Activated T-cell treated with anti-CD3 and anti-CD28 coated beads, Interleukin-2, amount 50 U/mL, for 72 hours (primary cell): ENCODE measurements at places on chromosomes 2 and 18.

DNA sequence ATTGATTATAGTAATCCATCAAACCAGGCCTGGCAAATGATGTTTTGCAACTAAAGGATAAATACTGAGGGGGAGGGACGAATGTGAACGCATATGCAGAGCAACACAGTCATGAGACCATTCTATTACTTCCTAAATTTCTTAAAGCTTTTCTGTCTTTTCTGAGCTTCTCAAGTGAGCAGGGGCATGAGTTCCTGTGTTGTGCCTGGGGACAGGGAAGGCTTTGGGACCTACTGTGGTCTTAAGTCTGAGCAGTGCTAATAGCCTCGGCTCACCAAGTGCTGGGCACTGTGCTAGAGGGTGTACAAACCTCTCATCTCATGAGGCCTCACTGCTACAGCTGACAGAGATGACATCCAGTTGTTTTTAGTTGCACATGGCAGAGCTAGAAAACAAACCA lies 182.4 kb downstream of the NEDD4L start:
- DNase-seq, result no peak

GRCh38 chr2:239465017-239466001 lies 64.5 kb upstream of the HDAC4 start:
- DNase-seq, result no peak

GRCh38 chr2:236366397-236366796 lies 102.2 kb upstream of the ASB18 start:
- DNase-seq, result no peak

GRCh38 chr2:26652361-26653041 lies 11.3 kb upstream of the CIB4 start:
- DNase-seq, result no peak

DNA sequence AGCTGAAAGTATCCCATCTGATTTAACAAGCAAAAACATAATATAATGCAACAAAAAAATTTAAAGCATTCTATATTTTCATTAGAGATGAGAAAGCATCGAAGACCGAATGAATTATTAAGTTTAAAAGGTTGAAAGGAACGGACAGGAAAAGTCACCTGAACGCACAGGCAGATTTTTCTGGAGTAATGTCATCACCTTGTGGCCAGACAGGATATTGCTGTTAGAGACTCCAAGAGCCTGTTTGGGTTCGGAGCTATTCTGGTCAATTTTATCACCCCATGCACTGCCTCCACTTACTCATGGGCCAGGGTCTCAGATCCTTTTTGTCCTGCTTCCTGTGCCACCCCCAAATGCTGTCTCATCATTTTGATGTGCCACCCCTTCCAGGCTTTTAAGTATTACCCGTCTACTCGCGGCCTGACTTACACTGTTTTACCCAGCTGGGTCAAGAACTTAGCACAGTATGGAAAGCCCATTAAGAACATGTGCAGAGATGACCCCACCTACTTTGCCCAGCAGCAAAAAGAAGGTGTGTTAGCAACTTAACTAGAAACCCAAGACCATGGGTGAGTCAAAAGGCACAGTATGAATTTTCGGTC lies 27.3 kb downstream of the GKN2 start:
- DNase-seq, result peak; percentile 49

- DNase-seq, result no peak
These were observed 807.8 kb downstream of the TRIB2 start for GRCh38 chr2:13524492-13524891.

GRCh38 chr2:65453916-65454315 lies 21.5 kb upstream of the SPRED2 start:
- no peak for DNase-seq

- DNase-seq, result no peak
These were observed 2193.8 kb upstream of the PIK3C3 start for GRCh38 chr18:39761273-39761672.

- DNase-seq, result no peak
These were observed 141.0 kb downstream of the RPIA start for GRCh38 chr2:88832311-88832991.

DNA sequence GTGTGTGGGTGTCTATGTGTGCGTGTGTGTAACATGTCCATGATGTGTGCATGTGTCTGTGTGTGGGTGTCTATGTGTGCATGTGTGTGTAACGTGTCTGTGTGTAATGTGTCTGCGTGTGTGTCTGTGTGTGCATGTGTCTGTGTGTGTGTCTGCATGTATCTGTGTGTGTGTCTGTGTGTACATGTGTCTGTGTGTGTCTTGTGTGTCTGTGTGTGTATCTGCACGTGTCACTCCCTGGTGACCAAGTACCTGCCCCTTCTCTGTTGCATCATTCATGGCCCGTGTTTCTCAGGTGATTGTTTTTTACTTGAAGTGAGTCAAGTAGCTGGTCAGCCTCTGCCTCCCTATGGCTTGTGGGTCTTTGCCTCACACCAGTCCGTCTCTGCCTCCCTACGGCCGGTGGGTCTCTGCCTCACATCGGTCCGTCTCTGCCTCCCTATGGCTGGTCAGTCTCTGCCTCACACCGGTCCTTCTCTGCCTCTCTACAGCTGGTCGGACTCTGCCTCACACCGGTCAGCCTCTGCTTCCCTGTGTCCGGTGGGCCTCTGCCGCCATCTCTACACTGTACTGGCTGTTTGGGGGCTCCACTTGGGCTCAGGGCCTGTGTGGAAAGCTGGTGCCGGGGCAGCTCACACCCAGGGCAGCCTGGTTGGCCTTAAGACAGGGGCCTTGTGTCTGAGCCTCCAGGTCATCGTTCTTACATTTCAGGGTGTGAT lies 31.6 kb downstream of the KCNG2 start:
- no peak for DNase-seq

- peak; percentile 16 for DNase-seq
These were observed 17.3 kb upstream of the GTF2A1L start for GRCh38 chr2:48600204-48600813.

GRCh38 chr2:190178066-190178722 lies 115.7 kb upstream of the MSTN start:
- no peak for DNase-seq

- DNase-seq, result no peak
These were observed 41.9 kb upstream of the SPATS2L start for GRCh38 chr2:200264631-200265030.

GRCh38 chr18:79548986-79549637 lies 130.5 kb upstream of the CTDP1 start:
- no peak for DNase-seq
